ENCODE measurements at places on chromosomes 3 and 15. TPM values are rescaled to one million over a fixed set of nuclear protein-coding genes. Genes with fewer than 3 reads are reported as not detected.

The ST8SIA2 gene
- total RNA-seq: 0.13 TPM

The UCN2 gene
- total RNA-seq: not detected

The CHRM5 gene
- total RNA-seq: not detected

The RPL29 gene
- total RNA-seq: 1,112 TPM

DNA sequence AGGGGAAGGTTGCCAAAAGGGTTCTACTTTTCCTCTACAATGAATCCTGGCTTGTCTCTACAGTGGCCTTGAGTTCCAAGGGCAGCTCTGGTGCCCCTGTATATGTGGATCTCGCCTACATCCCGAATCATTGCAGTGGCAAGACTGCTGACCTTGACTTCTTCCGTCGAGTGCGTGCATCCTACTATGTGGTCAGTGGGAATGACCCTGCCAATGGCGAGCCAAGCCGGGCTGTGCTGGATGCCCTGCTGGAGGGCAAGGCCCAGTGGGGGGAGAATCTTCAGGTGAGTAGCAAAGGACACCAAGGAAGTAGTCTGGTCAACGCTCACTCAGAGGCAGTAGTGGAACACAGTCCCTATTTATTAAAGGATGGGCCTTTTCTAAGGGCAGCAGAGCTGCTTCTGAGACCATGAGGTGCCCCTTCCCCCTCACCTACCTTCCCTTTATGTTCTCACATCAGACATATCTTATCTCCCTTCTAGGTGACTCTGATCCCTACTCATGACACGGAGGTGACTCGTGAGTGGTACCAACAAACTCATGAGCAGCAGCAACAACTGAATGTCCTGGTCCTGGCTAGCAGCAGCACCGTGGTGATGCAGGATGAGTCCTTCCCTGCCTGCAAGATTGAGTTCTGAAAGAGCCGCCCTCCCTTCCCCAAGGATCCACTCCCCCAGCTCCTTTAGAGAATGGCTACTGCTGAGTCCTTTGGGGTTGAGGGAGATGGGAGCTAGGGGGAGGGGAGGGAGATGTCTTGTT lies 12.4 kb downstream of the MAP1A start:
- no peak for DNase-seq

DNA sequence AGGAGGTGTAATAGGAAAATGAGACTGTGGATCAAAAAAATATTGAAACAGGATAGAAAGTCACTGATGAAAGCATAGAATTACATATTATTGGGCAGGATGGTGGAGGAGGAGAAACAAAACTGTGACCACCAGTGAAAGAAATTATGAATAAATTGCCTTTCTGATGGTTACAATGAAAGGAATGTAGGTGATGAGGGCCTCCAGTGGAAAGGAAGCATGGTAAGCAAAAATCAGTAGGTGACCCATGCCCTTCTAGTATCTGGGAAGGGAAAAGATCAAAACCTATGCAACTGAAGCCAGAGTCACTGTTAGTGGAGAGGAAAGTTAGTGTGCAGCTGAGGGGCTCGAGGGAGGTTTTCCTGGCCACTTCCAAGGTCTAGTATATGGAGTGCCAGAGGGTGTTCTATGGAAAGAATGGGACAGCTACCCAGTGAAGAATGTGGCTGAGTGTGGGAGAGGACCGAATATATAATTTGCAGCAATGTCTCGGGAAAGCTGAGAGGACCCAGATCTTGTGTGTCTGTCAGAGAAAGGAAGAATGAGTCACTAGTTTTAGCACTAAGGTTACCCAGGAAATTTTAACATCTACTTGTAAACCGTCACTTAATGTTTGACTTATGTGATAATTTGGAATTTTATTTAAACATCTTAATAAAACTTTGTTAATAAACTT lies 146.2 kb downstream of the NFKBIZ start:
- DNase-seq: no peak

The KLF13 gene
- total RNA-seq: 57.3 TPM

The VEPH1 gene
- 1.2 TPM for total RNA-seq

DNA sequence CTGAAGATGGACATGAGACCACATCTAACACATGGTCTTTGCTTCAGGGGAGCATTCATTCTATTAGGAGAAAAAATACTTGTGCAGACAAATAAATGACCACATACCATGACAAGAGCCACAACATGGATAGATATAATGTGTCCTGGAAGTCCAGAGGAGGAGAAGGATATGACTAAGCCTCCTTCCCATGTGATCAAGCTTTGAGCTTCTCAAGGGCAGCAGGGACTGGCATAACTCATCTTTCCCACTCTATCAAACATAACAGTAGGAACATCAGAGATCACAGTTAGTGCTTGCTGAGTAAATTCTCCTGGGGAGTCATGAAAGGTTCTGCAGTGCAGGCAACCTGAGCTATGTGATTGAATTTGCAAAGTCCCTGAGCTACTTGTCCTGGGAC lies 86.0 kb upstream of the LPP start:
- no peak for DNase-seq

GRCh38 chr3:128256131-128256530 lies 102.8 kb downstream of the EEFSEC start:
- DNase-seq: no peak

DNA sequence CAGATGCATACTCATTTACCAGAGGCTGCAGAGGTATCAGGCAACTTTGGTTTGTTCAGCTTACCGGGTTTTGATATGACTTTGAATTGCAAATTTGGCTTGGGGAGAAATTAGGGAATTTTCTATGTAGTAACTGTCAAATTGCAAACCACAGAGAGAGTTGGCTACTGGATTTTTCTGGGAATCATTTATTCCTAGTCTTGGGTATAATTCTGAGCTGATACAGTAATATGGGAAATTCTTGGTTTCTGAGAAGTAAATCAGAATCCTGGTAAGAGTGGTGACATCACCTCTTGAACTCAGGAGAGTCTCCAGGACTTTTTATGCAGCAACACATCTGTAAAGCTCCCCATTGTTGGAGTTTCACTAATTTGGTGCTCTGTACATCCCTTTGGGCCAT lies 39.0 kb downstream of the GAP43 start:
- DNase-seq: no peak

- no peak for DNase-seq
Observed at GRCh38 chr3:19734453-19734852, 199.6 kb downstream of the EFHB start.

GRCh38 chr15:48493084-48493762 lies 152.3 kb downstream of the FBN1 start:
- DNase-seq: no peak

The C3orf52 gene
- total RNA-seq: 3.3 TPM

The FGD5 gene
- 15.4 TPM for total RNA-seq

The ATP8B4 gene
- total RNA-seq: 2.7 TPM

The C2CD4A gene
- total RNA-seq: not detected

GRCh38 chr3:69092030-69092516 lies 7.3 kb downstream of the ARL6IP5 start:
- no peak for DNase-seq
